ENCODE measurements at places on chromosomes 6 and 20.

- no peak for DNase-seq
Observed at GRCh38 chr6:5840734-5841390, 165.9 kb downstream of the NRN1 start.

- peak; percentile 77 for DNase-seq
Observed at GRCh38 chr6:82144852-82145340, 102.6 kb downstream of the IBTK start.

GRCh38 chr6:170049641-170050561 lies 241.0 kb downstream of the DLL1 start:
- no peak for DNase-seq

- DNase-seq = no peak
Observed at GRCh38 chr6:156777577-156778453, 637 bp downstream of the ARID1B start.

GRCh38 chr6:88517737-88518136 lies 351.6 kb upstream of the CNR1 start:
- DNase-seq = peak; percentile 32

- DNase-seq = no peak
Observed at GRCh38 chr6:51778666-51779065, 308.7 kb downstream of the PKHD1 start.

- no peak for DNase-seq
Observed at GRCh38 chr20:23917024-23917725, 37.6 kb upstream of the CST5 start.

DNA sequence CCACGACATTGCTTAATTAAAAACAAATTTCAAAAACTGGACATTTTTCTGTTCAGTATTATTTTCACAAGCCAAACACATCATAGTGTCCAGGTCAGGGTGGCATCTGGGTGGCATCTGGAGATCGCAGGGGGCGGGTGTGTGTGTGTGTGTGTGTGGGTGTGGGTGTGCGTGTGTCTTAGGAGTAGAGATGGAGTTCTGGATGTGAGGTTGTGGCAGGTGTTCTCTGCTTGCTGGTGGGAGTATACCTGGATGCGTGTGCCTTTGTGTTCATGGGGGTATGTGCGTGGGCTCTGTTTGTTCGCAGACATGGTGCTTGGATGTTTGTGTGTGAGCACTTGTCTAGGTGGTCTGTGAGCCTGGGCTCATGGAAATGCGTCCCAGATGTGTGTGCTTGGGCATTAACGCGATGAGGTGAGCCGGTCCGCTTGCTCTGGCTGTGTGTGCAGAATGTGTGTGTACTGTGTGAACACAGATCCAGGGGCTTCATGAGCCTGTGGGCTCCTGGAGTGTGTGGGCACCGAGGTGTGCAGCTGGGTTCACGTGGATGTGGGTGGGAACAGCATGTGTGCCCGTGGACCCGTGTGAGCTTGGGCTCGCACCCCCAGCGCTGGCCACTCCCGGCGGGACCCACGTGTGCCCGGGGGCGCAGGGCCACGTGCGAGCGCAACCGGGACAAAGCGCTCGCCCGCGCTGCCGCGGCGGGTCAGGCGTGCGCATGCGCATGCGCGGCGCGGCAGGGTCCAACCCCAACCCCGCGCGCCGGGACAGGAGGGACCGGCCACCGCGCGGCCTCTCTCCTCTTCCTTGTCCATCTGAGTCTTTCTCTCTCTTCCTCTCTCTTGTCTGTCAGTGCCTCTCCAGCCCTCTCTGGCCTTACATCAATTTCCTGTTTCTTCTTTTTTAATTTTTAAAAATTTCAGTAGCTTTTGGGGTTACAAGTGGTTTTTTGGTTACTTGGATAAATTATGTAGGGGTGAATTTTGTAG lies 60.4 kb downstream of the SRC start:
- DNase-seq = peak; percentile 57
